AG08396 (cell line): ENCODE measurements at places on chromosomes 11 and 22.

- no peak for DNase-seq
These were observed 14.3 kb upstream of the AIFM3 start for GRCh38 chr22:20952544-20953341.

DNA sequence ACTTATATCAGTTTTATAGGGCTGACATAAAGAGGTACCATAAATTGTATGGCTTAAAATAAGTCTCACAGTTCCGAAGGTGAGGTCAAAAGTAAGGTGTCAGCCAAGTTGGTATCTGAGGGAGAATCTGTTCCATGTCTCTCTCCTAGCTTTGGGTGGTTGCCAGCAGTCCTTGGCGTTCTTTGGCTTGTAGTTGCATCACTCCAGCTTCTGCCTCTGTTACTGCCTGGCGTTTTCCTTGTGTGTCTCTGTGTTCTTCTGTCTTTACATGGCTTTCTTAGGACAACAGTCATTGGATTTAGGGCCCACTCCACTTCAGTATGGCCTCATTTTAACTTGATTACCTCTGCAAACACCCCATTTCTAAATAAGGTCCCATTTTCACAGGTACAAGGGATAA lies 16.7 kb downstream of the MMP7 start:
- DNase-seq: no peak

GRCh38 chr11:125925804-125926203 lies 20.0 kb upstream of the VSIG10L2 start:
- DNase-seq: no peak

DNA sequence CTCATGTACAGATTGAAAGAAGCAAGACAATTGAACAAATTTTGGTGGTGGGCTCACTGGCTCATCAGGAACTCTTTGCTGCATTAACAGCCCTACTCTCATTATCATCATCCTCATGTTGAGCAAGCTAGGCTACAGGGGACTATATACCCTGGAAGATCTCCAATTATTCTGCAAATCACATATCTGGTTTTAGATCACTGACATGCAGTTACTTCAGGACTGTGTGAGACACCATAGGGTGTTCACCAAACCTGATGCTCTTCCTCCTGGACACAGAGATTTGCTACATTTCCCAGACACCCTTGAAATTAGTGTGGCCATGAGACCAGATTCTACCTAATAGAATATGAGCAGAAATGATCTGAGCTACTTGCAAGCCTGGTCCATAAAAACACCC lies 23.0 kb upstream of the ME3 start:
- DNase-seq: no peak

DNA sequence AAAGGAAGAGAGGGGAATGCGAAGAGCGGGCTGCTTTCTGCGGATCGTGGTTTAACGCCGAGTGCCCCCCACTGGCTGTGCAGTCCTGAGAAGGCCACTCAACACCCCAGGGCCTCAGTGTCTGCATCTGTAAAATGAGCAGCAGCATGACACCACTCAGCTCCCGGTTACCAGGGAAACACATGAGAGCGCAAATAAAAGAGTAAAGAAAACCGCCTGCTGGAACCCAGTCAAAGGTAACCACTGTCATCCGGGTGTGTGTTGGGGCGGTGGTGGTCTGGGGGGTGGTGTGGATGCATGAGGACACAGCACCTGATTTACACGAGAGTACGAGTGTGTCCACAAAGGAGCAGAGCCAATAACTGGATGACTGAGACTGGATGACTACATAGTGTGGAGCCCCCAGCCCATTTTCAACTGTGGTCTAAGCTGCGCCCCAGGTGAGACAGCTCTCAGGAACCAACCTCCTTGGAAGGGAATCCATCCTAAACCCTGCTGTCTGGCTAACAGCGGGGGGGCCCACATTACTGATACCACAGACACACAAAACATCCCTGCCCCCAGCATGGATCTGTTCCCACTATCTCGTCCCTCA lies 5.7 kb downstream of the CELSR1 start:
- no peak for DNase-seq

DNA sequence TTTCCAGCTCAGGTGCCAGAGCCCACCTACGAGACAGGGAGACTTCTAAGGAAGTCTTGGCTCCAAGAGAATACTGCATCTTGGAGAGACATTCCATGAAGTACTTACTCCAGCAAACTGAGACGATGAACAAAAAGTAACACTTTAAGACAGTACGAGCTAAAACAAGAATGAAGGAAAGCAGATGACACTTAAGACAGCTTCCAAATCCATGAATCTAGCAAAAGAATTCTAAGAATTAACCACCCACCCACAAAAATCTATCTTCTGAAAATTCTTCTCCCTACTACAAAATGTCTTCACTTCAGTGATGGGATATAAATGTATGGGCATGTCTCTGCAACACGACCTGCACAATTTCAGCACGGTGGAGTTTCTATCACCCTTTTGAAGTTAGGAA lies 132.9 kb downstream of the C11orf58 start:
- DNase-seq: no peak

GRCh38 chr11:103845331-103845730 lies 191.1 kb upstream of the DDI1 start:
- no peak for DNase-seq

DNA sequence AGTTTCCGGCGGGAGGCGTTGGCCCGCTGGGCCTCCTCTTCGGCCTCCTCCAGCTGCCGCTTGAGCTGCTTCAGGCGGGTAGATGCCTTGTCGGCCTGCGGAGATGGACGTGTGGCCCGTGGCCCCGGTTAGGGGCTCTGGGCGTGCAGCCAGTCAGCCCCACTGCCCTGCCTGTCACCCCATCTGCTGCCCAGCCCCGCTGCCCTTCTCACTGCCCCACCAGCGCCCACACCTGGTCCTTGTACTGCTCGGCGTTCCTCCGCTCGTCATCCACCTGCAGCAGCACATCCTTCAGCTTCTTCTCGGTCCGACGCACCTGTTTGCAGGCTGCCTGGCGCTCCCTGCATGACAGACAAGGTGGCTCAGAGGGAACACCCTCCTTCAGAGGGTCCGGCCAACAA lies 31.2 kb downstream of the APOL1 start:
- DNase-seq: no peak

DNA sequence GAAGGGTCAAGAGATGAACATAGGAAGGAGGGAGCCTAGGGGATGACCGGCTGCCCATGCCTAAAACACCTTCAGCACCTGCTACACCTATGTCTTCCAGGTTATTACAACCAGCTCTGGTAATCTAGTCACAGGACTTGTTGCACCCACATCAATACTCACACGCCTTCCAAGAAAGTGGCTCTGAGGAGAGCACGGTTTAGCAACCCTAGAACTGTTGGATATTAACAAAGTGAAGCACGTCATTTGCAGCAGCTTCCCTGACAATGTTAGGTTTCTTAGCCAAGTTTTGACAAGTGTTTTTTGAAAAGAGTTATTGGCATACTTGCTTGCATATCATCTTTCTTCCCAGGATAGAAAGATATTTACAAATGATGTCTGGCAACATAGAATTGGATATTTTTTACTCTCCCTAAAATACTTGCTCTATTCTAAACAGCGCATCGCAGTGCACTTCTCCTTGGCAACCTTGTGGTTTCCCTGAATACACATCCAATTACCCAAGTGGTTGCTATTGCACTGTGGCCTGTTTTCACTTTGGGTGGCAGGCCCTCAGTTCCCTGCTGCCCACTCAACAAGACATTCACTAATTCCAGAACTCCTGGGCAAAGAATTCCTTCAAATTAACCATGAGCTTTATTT lies 94.3 kb upstream of the ARHGAP42 start:
- DNase-seq: peak; percentile 37

GRCh38 chr22:26122920-26123468 lies 46.3 kb upstream of the SEZ6L start:
- no peak for DNase-seq

DNA sequence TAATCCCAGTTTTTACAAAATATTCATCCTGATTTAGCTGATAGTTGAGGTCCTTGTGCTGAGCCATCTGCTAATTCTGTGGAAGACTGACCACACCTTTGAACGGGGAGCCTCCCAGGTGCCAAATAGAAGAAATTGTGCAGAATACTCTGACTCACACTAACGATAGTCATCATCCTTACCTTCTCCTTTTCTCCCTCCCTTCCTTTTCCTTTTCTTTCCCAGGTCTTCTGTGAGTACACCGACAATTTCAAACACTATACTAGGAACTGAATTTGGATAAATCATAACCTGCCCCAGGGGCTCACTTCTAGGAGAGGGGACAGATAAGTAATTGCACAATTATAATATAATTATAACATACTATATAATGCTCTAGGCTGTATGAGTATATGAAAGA lies 73.1 kb upstream of the CTSC start:
- DNase-seq: no peak

GRCh38 chr22:19799322-19800190 lies 39.0 kb downstream of the TBX1 start:
- peak; percentile 93 for DNase-seq

DNA sequence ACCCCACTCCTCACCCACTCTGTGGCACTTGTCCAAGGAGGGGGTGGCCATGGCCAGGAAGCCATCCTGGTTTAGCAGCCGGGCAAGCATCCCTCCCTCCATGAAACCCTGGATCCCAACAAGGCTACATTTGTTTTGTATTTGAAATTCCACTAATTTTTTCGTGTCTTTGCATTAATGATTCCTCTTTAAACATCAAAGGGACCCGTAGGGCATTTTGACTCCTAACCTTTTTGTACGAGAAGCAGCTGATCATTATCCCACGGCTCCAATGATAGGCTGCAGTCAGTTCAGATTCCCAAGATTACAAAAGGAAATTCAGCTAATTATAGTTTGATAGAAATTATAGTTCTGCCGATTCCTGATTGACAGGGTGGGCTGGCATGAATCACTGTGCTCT lies 10.7 kb downstream of the MYEOV start:
- DNase-seq: no peak

DNA sequence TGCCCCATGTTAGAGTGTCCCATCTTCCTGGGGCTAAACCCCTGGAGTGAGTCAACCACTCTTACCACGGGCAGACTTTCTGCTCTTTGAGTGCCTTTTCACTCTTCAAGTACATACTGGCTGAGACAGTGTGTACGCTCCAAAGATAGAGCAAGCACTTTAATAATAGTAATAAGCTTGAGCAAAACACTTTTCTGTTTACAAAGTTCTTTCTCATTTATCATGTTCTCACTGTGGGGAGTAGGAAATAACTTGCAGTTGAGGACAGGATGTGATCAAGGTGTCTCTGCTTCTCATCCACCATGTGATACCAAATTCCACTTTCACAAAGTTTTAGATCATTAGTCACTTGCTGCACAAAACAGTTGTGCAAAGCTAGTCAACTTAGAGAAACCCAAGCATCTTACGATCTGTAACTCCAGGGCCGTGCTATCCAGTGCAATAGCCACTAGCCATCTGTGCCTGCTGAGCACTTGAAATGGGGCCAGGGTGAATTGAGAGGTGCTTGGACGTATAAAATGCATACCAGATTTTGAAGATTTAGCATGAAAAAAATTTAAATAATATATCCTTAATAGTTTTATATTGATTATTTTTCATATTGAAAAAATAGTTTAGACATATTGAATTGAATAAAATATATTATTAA lies 135.3 kb downstream of the KIF18A start:
- DNase-seq: no peak

- no peak for DNase-seq
These were observed 272.5 kb downstream of the SBF2 start for GRCh38 chr11:10021563-10021962.

GRCh38 chr11:9176550-9176949 lies 85.2 kb upstream of the SCUBE2 start:
- no peak for DNase-seq

DNA sequence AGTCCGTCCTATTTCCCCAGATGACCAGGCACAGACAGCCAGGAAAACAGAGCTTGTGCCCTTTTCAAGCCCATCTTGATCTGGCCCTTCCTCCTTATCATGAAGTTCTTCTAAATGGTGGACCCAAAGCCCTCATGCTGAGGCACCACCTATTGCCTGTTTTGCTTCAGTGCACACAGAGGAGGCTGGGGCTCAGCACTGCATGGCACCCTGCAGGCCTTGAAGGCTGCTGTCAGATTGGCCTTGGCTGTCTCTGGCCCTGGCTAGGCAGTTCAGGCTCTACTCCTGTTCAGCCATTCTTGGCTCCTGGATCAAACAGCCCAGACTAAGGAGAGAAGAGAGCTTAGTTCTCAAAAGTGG lies 49.2 kb downstream of the OTOG start:
- no peak for DNase-seq

DNA sequence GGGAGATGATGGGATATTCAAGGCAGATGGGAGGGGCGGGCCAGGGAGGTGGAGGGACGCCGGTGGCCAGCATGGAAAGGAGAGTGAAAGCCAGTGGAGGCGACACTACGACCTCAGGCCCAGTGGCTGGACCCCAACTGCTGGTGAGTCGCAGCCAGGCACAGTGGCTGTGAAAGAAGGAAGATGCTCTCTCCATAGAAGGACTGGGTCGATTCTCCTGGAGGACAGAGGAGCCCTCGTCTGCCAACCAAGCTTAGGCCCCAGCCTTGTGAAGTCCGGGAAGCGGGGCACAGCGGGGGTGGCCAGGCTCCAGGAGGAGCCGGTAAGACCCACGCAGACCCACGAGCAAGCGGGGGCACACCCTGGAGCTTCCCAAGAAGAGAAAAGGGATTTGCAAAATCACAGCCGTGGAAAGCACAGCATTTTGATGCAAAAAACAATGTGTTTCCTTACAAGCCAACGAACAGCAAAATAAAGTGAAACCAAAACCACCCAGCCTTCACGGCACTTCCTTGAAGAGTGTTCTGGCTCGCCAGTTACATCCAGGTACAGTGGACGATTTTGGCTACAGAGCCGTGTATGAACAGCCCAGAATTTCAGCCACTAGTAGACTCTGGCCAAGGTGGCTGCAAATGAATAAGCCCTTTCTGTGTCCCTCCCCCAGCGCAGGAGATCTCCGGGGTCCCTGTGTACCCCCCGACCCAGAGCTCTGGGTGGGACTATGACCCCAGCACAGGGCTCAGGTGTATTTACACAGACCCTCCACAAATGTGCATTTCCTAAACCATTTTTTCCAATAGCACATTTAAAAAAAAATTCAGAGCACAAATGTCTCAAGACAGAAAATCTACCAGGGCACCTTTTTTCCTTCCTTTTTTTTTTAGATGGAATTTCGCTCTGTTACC lies 96.9 kb downstream of the TRMU start:
- DNase-seq: no peak

- no peak for DNase-seq
These were observed 27.6 kb downstream of the POU2AF1 start for GRCh38 chr11:111351374-111352055.

DNA sequence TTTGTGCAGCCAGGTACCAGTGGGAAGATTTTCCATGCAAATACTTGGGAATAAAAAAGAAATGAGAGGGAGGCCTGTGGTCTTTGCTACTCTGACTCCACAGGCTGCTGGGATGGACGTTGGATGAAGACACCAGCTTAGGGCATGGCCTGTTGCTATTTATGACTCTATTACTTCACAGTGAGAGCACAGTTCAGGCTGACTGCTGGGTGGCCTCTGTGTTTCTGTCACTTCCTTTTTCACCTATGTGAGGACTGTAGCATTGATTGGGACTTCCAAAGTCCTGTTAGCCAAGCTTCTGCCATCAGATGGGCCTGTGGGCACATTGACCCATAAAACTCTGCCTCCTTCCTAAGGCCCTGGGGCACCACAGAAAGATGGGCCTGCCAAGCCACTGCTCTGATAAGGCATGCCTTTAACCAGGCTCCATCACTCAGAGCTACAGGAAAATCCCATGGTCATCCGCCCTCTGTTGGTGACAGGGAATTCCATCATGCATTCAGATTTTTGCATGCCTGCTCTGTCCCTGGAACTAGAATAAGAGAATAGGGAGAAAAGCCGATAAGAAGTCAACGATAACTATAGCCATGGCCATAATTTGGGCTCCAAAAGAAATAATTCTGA lies 64.6 kb downstream of the KCNJ1 start:
- DNase-seq: peak; percentile 40
